Coronary artery (tissue), 2 donors: ENCODE measurements at places on chromosomes 3 and 15.

DNA sequence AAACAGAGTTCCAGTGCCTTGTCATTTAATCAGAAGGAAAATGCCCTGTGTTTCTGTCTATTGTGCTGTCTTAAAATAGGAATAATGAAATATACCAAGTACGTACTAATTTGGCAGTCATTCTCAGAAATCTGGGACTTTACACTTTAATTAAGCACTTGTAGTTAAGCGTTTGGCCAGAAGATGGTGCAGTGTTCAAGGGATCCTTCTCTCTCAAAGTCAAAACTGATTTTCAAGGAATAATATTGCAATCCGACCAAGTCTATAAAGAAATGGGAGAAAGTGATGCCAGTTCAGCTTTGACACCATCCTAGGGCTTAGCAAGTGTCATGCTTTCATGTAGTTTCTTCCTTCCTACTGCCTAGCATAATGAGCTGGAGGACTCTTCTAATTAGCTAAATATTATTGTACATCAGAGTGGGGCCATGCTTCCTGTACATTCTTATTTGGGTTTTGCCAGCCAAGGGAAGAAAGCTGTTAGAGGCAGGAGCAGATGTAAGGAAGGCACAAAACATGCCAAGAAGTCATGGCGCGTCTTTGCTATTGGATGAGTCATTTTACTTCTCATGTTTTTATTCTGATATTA is 64.8 kb downstream of the SAMMSON start:
- no peak for DNase-seq

DNA sequence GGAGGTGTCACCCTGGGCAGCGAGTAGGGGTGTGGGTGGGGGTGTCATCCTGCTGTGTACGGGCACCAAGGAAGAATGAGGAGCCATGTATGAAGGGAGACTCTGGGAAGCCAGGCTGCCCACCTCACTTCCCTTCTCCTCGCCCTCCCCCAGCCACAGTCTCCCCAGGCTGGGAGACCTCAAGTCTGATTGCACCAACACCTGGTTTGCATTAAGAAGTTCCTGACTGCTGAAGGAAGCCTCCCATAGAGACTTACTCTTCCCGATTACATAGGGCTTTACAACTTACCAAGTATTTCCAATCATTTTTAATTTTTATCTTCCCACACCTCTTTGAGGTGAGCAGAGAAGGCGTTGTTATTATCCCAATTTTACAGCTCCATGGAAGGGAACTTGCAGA is 29.5 kb upstream of the SMAD3 start:
- DNase-seq, result no peak

GRCh38 chr3:115790759-115791158 is 167.4 kb downstream of the GAP43 start:
- no peak for DNase-seq

DNA sequence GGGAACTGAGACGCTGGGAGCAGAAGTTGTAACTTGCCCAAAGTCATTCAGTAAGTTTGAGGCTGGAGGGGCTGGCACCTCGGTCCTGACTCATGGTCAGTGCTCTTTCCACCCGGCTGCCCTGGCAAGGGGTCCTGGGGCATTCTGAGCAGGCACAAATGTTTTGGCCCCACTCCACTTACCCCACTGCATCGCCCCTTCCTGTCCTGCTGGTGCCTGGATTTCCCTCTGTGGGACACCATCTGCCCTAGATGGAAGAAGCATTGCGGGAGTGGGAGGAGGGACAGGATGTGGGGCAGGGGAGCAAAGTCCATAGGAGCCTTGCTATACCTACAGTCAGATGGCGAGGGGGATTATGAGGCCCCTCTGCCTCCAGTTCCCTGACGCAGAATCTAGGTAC is 4.5 kb downstream of the CORO2B start:
- no peak for DNase-seq

DNA sequence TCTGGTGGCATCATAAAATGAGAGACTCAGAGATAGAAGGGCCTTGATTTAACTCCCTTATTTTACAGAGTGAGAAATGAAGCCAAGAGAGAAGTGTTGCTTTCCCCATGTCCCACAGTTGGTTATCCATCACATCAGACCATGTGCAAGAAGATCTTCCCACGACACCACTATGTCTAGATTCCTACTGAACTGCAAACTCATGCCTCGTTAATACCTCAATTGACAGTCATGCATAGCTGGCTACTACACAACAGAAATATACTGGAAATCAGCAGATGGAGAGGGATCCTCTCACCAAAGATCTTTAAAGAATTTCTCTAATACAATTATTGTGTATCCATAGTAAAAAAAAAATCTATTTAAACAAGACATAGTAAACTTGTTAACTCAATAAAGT is 33.3 kb downstream of the PEAK1 start:
- no peak for DNase-seq

- DNase-seq, result no peak
Measured at GRCh38 chr3:58143417-58144055, 67.2 kb downstream of the DNASE1L3 start.

DNA sequence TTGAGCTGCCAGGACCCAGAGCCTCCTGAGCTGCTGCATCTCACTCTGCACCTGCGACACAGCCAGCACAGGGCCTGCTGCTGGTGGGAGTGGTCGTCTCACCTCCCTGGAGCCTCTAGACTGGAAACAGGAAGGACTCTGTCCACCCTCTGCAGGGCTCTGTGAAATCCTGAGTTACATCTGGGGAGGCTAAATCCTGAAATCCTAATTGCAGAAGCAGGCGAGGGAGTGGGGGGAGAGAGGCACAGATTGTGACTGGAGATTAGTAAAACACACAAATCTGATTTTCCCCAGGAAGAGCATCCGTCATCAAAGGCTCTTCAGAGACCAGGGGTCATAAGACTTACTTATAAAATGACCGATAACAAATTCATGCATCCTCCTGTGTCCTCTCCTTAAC is 31.6 kb upstream of the GABRG3 start:
- DNase-seq, result no peak

DNA sequence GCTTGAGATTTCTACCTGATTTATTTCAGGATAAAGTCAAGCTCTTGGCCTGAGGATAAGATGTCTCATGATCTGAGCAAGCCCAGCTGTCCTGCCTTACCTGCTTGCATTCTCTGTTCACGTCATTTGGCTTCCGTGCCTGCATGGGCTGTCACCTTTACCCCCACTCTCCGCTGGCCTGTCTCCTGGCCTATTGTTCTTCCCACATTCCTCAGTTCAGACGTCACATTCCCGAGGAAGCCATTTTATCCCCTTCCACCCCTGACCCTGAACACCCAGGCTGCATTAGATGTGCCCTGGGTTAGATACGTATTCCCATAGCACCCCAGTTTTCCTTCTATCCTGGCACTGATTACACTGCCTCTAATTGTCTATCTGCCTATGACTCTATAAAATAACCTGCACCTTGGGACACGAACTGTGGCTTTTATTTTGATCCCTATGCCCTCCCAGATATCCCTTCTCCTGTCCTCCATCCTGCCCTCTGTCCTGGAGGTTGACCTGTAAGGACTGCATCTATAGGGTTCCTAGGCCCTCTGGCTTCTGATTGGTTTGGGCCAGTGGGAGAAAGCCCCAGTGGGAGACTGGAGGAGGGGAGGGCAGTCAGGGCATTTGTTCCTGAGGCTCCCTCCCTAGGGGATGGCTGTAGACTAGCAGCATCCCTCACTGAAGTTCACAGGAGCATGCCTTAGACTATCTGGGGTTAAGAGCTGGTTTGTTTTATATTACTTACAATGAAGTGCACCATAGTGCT is 19.2 kb upstream of the UBE2Q2 start:
- no peak for DNase-seq

GRCh38 chr3:185844051-185844450 is 19.2 kb upstream of the IGF2BP2 start:
- DNase-seq, result no peak

DNA sequence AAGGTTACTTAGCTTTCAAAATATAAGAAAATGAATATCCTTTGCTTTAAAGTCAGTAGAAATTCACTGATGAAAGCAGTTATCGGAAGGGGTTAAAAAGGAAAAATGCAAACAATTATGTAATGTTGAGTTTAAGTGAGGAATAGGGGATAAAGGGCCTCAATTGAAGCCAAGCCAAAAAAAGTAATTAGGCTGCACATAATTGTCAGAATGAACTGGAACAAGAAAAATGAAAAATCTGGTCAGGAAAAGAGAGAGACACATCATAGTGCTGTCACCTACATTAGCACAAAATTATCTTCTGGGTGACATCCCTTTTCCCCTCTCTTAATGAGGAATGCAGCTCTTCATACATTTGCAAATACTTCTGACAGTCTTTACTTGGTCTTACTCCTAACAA is 48.8 kb upstream of the PIK3R4 start:
- DNase-seq, result no peak

DNA sequence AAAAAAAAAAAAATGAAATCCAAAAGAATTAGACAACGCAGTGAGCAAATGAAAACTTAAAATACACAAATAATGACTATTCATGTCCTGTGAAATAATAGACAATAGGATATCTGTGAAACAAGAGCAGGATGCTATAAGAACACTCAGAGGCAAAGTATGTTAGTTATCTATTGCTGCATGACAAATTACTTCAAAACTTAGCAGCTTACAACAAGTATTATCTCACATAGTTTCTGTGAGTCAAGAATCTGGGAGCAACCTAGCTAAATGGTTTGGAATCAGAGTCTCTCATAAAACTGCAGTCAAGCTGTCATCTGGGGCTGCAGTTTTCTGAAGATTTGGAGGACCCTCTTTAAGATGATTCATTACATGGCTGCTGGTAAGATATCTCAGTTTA is 36.5 kb upstream of the ZMAT3 start:
- no peak for DNase-seq

GRCh38 chr3:193021506-193022010 is 103.9 kb upstream of the MB21D2 start:
- no peak for DNase-seq

- no peak for DNase-seq
Measured at GRCh38 chr15:49589030-49589429, 31.6 kb downstream of the FAM227B start.

GRCh38 chr3:179309225-179310078 is 13.4 kb upstream of the ZNF639 start:
- DNase-seq, result no peak

- DNase-seq, result no peak
Measured at GRCh38 chr15:89096664-89097063, 8.4 kb downstream of the ABHD2 start.

- DNase-seq, result no peak
Measured at GRCh38 chr3:133280586-133280985, 119.3 kb upstream of the BFSP2 start.

DNA sequence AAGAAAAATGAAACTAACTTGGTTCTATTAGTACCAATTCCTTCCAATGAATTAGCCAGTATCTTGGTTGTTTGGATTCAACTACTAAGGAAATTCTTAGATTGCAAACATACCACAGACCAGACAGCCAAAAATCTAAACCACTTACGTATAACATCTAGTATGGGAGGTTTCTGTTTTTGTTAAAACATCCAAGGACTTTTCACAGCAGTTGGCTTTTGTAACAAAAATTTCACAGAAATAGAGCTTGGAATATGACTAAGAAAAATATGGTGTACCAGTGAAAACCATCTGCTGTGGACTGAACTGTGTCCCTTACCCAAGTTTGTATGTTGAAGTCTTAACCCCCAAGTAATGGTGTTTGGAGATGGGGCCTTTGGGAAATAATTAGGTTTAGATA is 199.2 kb downstream of the OTOL1 start:
- no peak for DNase-seq

DNA sequence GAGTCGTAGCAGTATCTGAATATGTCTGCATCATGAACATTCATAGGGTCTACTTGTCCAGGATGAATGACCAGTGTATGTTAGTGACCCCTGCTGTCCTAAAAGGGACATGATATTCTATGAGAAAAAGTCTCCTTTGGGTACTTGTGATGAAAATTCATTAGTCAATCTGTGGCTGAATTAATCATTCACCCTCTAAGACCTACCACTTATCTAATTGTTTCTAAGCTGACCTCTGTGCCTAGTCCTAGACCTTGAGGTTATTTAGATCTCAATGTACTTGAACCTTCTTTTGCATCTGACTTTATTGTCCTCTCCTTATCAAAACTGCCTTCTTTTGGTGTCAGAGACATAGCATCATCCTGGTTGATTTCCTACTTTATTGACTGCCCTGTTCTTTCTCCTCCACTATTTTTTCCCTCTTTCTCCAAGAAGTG is 799.3 kb downstream of the DIPK2A start:
- DNase-seq, result no peak

GRCh38 chr3:18428036-18428435 is 2.9 kb upstream of the SATB1 start:
- no peak for DNase-seq

DNA sequence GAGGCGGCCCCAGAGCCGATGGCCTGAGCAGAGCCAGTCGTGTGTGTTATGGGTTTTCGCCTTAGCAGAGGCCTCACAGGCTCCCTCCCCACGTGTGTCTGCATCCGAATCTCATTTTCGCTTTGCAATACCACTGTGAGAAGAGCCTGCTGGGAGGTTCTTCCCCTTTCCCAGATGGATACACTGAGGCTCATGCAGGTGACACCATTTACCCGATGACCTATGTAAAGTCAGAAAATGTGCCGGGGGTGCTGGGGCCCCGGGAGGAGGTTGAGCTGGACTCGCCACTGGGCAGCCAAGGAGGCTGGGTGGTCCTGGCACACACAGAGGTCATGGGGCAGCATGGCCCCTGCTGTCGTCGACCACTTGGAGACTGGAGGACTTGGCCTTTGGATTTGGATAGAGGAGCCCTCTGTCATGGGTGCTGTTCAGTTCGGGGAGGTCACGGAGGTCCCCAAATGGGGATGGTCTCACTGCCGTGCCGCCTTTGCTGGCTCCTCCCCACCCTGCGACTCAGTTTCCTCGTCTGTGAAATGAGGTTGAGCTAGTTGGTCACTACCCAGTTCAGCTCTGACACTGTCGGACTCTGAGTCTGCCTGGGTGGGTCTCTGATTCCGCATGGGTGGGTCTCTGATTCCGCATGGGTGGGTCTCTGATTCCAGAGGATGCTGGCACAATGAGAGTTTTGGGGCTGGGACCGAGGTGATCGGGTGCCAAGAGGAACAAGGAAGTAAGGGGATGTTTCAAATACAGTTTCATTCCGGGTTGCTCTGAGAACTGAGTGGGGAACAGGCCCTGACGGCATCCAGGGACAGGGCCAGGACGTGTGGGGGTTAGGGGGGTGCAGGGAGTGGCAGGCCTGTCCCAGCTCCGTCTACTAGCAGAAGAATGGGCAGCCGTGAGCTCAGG is 23.2 kb upstream of the MUC4 start:
- DNase-seq, result no peak

GRCh38 chr3:175346573-175347356 is 487.6 kb downstream of the NAALADL2 start:
- DNase-seq, result no peak

DNA sequence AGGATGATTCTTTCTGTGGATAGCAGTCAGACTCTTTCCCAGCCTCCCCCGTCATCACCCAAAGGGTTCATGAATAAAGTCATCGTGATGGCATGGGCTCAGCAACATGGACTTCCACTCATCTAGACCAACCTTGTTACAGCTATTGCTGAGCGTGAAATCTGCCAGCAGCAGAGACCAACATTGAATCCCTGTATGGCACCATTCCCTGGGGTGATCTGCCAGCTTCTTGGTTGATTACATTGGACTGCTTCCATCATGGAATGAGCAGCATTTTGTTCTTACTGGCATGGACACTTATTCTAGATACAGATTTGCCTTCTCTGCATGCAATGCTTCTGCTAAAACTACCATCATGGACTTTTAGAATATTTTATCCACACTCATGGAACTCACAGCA is 195.6 kb upstream of the AZI2 start:
- DNase-seq, result no peak
